Cardiac fibroblast (primary cell): ENCODE measurements at places on chromosomes 11 and 22.

DNA sequence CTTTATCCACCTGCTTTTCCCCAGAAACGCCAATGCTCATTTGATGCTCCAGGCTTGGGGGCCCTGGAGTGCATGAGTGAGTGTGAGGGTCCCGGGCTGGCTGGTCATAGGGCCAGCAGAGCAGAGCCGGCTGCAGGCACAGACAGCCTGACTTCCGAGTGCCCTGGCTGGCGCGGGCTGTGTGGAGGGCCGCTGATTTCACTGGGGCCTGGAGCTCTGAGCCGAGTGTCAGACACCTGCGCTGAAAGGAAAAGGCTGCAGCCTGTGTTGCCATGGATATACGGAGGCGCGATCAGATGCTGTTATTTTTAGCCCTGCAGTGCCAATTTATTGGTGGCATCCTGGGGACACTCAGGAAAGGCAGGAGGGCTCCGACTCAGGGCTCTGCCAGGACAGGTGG is 87.6 kb downstream of the ST3GAL4 start:
- no peak for DNase-seq

DNA sequence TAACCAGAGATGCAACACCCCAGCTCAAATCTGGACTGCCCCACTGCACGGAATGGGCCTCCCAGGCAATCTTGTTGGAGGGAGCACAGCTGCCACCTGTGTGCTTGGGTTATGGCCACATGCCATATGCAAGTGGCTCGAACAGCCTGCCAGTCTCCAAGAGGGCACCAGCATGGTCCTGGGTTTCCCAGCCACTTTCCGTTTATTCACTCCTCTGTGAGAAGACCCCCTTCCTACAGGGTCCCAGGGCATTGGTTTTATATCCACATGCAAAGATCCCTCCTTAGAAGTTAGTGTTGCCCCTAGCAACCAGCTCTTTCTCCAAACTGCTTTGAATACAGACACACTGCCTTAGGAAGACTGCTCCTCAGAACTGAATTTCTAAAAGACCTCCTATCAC is 487.8 kb downstream of the BUD13 start:
- no peak for DNase-seq

- peak; percentile 93 for DNase-seq
Measured at GRCh38 chr11:128463371-128463829, 124.0 kb downstream of the ETS1 start.

GRCh38 chr11:81007046-81007445 is 1566.2 kb upstream of the TENM4 start:
- peak; percentile 63 for DNase-seq

DNA sequence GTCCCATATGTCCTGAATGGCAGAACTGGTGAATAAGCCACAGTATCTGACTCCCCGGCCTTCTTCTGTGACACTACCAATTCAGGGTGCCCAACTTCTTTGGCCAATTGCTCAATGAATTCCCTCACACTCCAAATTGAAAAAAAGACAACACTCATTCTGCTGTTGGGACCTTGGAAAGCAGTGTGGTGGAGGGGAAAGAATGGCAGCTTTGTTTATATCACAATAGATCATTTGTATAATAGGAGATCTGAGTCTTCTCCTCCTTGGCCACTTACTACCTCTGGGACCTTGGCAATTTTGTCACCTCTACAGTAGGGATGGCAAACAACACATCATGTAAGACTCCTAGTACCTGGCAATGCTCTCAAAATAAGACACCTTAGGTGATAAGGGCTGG is 64.6 kb downstream of the OPCML start:
- no peak for DNase-seq

DNA sequence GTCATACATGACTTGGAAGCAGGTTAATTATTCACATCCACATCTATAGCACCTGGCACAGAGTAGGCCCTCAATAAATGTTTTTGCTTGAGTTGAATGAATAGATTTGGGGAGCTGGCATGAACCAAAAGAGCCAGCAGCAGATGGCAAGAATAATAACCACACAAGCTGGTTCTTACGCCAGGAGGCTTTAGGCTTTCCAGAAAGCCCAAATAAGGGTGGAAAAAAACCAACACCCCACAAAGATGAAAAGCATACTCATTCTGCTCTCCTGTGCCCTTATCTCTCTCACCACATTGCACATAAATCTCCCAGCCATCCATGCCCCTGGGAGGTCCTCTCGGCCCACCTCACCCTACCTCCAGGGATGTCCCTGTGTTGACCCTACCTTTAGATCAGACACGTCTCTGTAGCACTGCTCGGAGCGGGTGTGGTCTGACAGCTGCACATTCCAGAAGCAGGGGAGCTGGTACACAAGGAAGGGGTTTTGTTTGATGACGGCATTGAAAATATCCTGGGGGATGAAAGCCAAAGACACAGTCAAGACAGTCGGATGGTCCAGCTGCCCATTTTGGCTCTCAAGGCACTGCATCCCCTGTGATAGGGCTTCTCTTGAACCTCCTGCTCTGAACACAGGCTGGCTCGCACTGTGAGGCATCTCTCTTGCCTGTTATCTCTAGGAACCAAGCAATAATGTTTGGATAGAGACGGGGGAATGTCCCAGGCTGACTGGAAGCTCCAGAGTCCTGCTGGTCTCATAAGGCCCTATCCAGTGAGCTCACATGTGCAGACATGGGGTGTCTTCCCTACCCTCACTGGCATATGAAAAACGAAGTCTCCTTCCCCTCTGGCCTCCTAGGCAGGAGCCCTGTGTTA is 323.6 kb upstream of the SYN3 start:
- no peak for DNase-seq

DNA sequence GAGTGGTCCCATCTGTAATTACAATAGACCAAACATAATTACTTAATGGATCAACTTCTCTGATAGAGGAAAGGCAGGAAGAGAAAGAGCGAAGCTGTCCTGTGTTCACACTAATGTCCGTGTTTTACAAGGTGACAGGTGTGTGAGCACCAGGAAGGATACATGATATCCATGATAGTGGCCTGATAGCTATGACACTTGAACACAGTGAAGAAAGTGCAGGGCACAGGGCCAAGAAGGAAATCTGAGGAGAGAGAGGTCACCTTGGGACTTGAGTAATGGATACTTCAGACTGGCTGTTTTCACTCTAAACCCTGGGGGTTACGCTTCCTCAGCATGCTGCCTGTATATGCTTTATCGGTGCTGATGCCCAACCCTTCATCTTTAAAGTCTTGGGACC is 29.4 kb downstream of the TUB start:
- no peak for DNase-seq

- peak; percentile 22 for DNase-seq
Measured at GRCh38 chr11:350723-351255, 18.5 kb upstream of the B4GALNT4 start.

GRCh38 chr11:123494195-123495050 is 64.4 kb downstream of the GRAMD1B start:
- DNase-seq = peak; percentile 43

GRCh38 chr22:22854466-22854865 is 33.1 kb upstream of the IGLL5 start:
- DNase-seq = no peak

GRCh38 chr11:45079943-45080719 is 66.3 kb upstream of the PRDM11 start:
- DNase-seq = no peak

DNA sequence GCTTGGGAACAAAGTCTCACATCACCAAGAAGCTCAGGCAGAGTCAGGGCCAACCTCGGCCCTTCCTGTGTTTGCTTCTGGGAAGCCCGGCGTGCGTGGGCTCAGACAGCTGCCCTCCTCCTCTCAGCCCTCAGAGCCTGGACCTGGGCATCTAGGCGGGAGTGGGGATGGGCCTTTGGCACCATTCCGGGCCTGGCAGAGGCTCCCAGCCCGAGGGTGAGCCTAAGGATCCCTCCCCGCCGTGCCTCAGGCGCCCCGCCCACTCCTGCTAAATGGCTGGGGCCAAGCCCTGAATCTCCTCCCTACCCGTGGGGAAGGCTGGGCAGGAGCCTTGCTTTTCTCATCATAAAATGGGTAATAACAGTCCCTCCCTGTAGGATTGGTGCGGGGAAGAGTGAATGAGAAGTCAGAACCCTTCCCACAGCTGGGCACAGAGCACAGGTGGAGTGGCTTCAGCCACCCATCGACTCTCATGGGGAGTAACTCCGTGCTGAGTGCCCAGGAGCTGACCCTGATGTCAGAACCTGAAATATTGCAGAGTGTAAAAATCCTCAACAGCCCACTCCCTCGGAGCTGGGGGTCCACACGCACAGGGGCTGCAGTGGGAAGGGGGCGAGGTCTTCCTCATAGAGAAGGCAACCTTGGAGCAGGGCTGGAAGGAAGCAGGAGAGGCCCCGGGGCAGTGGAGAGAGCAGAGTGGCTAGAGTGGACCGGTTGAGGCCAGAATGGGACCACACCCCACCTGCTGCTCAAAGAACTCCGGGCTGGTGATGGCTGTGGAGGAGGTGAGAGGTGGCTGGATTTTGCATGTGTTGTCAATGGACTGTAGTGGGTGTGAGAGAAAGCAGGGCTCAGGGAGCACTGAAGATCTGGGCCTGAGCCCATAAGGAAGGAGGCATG is 18.8 kb upstream of the CDKN1C start:
- DNase-seq = no peak
